Endothelial cell (in vitro differentiated cells): ENCODE measurements at places on chromosomes 12 and 14.

DNA sequence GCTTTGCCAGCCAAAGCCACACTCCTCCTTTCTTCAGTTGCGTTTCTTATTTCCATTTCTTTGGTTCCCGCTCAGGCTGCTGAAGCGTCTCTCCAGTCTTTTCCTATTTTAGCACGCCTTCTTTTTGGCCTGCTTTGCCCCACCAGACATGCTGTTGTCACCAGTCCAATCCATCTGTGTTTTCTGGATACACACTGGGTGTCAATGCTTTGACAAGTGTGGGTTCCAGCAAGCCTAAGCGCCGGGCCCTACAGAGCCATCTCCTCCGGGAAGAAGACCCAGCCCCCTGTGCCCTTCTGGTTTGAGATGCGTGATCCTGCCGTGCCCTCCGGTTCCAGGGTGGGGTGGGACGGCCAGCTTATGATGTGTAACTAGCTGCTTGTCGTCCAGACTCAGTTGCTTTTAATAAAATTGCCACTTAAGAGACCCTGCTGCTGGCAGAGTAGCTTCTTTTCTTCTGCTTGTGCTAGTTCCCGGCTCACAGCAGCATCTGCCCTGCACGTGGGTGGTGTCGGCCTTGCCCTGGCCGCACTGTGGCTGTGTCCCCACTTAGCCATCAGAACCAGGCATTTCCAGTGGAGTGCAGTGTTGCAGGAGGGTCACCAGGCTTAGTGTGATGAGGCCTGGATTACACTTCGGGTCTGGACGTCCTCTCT, 29.7 kb downstream of the EML1 start:
- no peak for DNase-seq

GRCh38 chr12:9794484-9795093, 32.7 kb upstream of the KLRF1 start:
- no peak for DNase-seq

- no peak for DNase-seq
Observed at GRCh38 chr14:99055816-99056215, 216.2 kb downstream of the BCL11B start.

DNA sequence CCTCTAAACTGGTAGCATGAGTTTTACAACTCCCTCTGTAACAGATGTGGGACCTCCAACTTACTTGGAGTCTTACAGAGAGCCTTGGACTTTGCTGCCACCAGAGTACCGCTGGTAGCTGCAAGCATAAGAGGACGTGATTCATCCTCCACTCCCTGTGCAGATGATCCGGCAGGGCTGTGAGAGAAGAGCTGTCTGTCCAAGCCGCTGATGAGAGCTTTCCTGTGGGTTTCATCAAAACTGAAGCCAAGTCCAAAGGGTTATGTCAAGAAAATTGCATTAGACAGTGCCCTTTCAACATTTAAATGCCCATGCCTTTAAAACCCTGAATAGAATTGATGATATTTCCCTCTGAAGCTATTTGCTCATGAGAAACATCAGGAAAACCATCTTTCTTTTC, 85.8 kb downstream of the LLPH start:
- no peak for DNase-seq

- DNase-seq, result no peak
Observed at GRCh38 chr12:69044887-69045286, 111.9 kb upstream of the CPM start.

DNA sequence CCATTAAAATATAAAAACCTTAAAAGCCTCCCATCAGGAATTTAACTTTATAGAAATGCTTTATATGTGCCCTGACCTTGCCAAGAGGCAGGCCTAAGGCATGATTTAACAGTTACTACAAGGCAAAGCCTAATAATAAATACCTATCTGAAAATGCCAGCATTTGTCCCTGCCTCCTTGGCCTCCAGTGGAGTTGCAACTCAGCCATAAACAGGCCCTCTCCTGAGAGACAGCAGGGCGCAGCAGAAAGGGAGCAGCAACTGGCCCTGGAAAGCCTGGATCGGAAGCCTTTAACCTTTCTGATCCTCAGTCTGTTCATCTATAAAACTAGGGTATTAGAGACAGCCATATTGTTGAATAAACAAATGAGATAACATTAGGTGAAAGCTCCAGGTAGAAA, 324.4 kb downstream of the PAWR start:
- DNase-seq, result no peak
